ENCODE measurements at places on chromosomes 2 and 18.

DNA sequence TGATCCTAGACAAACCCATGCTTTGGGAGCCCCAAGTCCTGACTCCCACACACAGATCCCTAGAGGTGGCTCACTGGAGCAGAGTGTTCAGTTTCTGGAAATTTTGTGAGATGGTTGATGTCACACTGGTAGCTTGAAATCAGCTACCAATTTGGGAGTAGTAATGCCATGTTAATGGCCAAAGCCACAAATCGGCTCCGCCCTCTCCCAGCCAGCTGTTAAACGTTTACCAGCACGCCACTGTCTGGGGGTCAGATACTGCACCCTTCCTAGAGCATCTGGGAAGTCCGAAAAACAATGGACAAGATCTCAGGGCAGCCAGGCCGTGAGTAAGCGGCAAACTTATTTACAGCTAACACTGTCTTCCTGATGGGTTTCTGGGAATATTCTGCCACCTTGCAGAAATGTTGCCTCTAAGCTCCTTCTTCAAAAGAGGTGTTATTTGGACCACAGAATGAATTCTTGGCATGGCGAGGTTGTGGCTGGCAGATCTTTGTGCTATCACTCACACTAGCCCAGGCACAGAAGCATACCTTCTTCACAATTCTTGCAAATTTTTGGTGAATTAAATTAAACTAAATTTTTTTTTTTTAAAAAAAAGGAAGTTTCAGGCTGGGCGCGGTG is 60.2 kb upstream of the FZD7 start:
- DNase-seq = no peak

DNA sequence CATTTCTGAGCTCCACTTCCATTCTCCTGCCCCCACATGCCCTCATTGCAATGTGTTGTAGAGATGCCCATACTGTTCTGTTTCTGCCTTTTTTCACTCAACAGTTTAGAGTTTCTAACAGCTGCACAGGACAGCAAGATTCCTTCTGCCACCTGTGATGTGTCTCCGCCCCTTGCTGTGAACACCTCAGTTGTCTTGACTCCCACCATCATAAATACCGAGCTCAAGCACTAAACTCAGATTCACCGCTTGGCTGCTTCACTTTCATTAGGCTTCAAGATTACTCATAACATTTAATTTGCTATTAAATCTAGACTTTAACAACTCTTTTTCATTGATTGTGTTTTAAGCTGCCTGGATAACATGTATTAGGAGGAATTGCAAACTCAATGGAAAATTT is 141.0 kb downstream of the MAP2 start:
- no peak for DNase-seq

- peak; percentile 30 for DNase-seq
Measured at GRCh38 chr2:208253600-208254117, 1.2 kb downstream of the IDH1 start.

DNA sequence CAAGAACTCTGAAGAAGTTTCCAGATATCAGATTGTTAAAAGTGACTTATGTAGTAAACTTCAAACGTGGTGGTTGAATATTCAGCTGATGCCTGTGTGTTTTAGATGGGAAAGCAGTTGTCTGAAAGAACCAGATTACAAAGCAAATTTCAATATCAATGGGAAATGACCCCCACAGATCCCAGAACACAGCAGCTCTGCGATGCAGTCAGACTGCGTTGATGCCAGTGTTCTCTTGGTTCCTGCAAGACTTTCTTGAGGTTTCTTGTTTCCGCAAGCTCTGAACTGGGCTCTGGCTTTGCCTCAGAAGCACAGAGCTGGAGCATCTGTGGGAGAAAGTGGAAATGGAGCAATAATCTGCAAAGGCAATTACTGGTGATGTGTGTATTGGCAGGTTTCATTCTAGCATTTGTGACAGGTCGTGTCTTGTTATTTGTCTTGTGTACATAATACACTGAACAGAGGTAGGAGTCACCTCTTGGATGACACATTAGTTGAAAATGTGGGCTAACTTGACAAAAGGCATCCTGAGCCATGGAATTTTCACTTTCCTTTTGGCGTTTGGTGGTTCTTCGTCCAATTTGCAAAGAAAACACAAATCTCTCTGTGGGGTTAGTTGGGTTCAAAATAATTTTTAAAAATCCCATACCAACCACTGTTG is 10.8 kb upstream of the LYPD6B start:
- DNase-seq = no peak

DNA sequence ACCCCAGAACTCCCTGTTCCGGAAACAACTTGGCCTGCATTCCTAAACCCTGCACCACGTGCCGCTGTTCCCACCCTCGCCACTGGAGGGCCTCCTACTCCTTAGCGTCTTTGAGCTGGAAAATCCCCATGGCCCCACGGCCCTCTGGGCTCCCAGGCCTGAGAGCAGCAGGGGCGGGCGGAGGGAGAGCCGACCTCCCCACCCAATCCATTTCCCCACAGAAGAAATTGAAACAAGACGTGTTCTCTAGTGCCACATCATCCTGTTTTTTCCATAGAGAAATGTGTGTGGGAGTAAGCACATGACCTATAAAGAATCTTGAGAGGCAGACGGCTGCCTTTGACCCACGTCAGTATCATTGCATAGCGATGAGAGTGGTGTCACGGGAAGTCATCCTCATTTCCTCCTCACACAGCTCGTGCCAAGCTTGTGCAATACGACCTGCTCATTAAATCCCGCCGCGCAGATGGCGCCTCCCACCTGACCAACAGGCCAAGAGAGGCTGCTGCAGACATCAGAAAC is 79.2 kb downstream of the LAMA1 start:
- peak; percentile 96 for DNase-seq

- no peak for DNase-seq
Measured at GRCh38 chr2:215722986-215723630, 287.2 kb upstream of the FN1 start.

DNA sequence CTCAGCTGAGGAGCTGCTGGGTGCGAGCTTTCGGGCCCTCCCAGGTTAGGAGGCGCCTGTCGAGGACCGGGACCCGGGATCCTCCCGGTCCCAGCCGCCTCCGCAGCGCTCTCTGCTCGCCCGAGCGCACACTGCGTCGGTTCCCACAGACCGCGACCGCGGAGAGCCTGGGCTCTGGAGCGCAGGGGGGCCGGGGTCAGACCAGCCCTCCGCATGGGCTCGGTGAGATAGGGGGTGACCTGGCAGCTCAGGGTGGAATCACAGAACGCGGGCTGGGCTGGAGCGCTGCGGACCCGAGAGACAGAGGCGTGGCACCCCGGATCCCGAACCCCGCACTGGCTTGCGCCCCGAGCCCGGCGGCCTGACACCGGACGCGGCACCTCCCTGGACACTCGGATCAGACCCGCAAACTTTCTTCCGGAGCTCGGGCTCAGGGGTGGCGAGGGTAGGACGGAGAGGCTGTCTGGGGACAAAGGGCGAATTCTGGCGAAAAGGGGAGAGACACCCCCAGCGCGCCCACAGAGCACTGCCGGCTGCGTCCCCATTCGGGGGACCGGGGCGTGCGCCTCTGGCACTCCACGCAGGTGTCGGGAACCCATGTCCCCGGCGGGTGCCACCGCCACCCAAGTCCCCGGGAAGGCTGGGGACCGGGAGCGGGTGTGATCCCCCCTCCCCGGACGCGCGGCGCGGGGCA is 612 bp downstream of the DIPK1C start:
- DNase-seq = peak; percentile 45

DNA sequence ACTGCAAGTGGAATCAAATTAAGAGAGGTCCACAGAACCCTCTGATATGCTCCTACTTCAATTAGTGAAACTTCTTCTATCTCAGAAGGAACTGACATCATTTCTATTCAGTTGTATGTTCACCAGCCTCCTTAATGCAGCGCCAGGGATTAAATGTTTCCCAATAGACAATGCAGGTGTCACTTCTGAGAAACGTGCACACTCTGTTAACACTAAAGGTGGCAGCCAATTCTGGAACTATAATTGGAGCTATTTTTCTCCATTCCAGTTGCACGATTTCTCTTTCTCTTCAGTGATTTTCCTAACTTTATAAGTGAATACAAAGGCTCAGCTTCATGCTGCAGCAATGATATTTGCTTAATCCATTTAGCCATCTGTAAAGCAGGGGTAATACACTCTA is 821.9 kb downstream of the TDRD15 start:
- DNase-seq = peak; percentile 6

- DNase-seq = peak; percentile 6
Measured at GRCh38 chr2:150339951-150340350, 147.5 kb downstream of the RND3 start.

- no peak for DNase-seq
Measured at GRCh38 chr2:75528221-75528977, 32.3 kb downstream of the EVA1A start.

- peak; percentile 70 for DNase-seq
Measured at GRCh38 chr2:109399066-109399465, 214.7 kb downstream of the SEPTIN10 start.

GRCh38 chr18:3541549-3542386 is 91.8 kb downstream of the TGIF1 start:
- no peak for DNase-seq

- DNase-seq = no peak
Measured at GRCh38 chr2:9613291-9613690, 17.5 kb downstream of the YWHAQ start.

DNA sequence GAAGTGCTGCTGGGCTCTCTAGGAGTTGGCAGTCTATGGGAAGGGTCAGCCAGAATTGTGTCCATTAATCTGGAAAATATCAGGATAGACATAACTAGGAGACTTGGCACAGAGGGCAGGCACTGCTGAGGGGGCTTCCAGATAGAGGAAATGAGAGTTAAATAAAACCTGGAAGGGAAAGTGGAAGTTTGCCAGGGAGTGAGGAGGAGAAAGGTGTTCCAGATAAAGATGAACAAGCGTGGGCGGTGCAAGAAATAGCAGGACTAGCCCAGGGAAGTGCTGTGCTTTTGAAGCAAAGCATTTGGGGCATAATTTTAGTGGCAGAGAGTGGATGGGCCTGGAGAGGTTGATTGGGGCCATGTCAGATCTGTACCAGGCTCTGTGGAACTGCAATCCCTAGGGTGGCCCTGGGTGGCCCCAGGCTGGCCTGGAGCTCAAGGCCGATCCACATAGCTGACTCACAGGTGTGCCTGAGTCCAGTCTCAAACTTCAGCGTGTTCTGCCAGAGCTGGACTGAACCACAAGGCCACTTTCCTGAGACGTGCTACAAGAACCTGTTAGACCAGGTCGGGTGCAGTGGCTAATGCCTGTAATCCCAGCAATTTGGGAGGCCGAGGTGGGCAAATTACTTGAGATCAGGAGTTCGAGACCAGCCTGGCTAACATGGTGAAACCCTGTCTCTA is 26.9 kb downstream of the GALM start:
- no peak for DNase-seq

GRCh38 chr2:44001716-44002115 is 5.9 kb upstream of the LRPPRC start:
- DNase-seq = no peak

GRCh38 chr2:39216346-39217191 is 27.2 kb downstream of the CDKL4 start:
- DNase-seq = no peak

DNA sequence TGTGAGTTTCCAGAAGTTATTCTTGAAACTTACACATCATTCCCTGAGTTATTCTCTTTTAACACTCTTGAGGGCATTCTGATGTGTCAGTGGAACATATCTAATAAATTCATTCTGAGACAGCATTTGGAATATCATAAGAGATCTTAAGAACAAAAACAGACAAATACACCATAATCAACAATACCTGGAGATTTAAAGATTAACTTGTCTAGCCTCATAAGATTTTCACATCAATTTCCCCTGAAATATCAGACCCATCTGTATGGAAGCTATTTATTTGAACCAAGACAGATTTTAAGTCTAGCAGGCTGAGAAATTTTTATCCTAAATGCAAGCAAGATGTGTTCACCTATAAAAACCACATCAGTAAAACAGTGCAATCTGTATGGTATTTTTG is 181.6 kb downstream of the NYAP2 start:
- DNase-seq = no peak

DNA sequence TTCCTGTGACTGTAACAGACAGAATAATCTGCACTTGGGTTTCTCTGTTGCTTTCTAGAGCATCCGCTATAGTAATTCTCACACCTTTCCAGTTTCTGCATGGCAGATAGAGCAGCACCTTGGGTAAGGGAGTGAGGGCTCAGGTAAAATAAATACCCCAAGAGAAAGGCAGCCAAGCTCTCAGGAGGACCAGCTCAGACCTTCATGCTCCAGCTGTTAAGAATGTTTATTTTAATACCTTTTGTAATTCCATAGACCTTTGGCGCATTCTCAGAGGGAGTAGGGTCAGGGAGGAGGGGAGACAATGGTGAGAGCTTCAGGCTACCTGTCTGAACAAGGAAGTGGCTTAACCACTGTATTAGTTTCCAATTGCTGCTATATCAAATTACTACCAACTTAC is 16.2 kb upstream of the TMEM178A start:
- no peak for DNase-seq

DNA sequence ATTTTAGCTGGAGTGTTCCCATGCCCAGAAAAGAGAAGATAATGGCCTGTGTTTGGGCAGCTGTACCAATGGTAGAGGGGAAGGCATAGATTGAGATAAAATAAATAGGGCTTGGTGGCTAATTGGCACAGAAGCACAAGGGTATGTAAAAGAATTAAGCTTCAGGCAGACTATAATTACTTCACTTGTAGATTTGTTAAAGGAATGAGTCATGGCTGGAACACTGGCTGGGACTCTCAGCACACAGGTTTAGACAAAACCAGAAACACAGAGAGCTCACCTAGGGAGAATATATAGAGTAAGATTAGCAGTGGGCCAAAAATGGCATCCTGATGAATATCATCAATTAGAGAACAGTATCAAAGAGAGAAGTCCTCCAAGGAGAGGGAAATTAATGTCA is 198.3 kb upstream of the FIGN start:
- DNase-seq = no peak

- peak; percentile 89 for DNase-seq
Measured at GRCh38 chr2:38159597-38159996, 83.6 kb upstream of the CYP1B1 start.

DNA sequence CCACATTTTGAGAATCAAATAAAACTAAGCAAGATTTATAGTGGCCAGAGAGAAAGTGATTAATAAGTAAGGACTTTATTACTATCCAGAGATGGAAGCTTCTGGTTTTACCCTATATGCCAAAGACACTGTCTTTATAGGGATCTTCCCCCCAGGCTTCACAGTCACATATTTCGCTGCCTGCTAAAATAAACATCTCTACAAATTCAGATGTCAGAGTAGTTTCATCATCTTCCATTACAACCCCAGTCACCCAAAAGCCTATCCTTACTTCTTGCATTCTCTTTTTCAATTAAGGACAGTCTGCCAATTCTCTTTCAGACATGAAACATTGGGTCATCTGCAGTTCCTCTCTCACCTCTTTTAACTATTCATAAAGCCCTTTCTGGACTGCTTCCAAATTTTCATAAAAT is 28.3 kb downstream of the CREB1 start:
- DNase-seq = peak; percentile 7

DNA sequence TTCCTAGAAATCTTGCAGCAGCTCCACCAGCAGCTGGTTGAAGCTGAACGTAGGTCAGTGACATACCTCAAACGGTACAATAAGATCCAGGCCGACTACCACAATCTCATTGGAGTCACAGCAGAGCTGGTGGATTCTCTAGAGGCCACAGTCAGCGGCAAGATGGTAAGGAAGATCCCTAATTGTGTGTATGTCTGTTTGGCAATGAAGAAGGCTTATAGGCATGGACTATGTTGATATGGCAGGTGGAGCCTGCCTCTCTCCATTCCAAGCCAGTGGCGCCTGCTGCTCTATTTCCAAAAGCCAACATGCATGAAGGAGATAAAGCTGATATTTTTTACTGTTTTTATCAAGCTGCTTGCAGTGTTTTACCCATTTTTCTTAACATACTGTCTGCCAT is 36.8 kb downstream of the ARMC9 start:
- no peak for DNase-seq

- DNase-seq = peak; percentile 62
Measured at GRCh38 chr2:39608686-39609441, 56.9 kb upstream of the TMEM178A start.
